ENCODE measurements at places on chromosomes 3 and 15.

GRCh38 chr3:143972505-143973258 lies 1.1 kb downstream of the DIPK2A start:
- DNase-seq, result peak; percentile 63

DNA sequence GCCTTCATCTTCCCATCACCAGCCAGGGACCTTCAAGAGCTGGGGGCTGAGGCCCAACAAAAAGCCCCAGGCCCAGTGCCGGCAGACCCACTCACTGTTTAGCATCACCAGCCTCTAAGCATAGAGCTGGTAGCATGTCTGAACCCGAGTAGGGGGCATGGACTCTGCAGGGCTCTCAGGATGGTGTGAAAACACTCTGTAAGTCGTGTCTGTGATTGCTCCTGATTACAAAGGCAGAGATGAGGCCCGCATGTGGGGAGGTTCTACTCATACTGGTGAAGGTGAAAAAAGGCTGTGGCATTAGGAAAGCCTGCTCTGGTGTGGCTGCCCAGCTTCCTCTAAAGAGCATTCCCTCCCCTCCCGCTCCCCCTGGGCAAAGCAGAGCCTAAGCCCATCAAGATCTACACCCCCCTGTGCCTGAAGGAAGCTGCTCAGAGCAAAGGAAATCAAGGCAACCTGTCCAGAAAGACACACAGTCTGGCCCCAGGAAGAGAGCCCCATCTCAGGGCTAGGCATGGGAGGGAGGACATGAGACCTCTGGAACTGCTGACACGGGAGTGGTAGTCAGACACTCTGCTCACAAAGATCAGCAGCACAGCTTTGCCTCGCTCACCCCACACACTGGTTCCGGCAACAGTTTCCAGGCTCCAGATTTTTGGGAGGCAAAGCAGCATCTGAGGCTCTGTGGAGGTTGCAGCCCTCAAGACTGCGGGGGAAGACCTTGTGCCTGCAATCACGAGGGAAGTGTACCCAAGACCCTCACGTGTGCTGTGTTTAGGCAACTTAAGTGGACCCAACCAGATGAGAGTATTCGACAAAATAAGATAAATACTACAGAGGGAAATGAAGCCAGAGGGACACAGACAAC lies 36.7 kb downstream of the CCDC12 start:
- no peak for DNase-seq

- DNase-seq, result no peak
Measured at GRCh38 chr3:178393824-178394223, 142.4 kb upstream of the KCNMB2 start.

DNA sequence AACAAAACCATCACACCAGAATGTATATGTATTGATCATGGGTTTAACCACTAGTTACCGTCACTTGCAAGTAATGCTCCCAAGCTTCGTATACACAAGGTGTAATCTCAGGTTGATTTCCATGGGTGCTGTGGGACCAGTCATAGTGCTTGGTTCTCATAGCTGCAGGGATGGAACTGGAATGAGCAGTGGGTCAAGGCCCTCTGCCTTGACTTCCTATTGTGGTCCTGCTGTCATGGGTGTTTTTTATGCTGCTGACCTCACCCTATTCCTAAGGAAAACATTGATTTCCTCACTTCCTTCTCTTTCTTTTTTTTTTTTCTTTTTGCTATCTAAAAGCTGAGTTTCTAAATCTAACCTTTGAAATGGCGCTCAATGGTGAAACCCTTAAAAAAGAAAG lies 325.6 kb upstream of the RASGRP1 start:
- DNase-seq, result no peak

DNA sequence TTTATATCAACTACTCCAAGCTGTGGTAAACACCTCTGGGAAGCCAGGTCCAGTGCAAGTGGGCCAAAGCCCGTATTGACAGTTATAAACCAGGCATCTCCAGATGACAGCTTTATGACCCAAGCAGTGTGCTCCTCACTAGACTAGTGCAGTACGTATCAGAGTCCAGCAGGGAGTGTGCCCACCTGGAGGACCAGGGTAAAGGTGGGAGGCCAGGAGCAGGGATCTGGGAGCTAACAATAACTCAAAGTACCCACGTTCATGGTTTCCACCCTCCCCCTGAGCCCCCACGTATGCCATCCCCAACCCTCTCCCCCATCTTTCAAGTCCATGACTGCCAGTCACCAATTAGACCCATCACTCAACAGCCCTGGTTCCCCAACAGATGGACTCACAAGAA lies 27.0 kb upstream of the ALDH1A3 start:
- DNase-seq, result no peak

DNA sequence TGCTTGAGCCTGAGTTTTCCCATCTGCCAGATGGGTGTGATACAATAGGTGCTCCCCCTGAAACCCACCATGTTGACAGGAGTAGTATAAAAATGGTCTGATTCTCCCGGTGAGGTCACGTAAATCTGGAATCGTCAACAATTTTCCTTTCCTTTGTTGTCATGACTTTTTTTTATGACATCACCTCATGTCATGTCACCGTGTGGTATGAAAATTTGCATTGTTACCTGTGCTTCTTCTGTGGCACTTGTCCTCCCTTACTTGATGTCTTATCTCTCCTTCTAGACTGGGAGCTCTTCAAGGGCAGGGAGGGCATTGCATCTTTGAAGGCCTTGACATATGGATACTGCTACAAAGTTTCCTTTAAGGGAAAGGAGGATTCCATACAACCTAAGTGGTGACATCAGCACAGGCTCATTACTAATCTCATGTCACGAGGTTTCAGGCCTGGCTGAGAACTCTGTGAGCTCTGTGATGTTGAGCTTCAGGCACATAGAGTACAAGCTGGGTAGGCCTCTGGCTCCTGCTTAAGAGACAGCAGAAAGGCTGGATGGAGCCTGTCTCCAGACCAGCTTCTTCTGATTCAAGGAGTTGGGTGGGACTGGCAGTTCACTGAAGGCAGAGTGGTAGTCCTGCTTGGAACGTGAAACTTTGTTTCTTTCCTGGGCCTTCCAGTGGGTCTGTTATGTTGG lies 66.3 kb downstream of the LPP start:
- DNase-seq, result no peak

- DNase-seq, result peak; percentile 58
Measured at GRCh38 chr15:82530606-82531379, 9.5 kb downstream of the RPS17 start.

DNA sequence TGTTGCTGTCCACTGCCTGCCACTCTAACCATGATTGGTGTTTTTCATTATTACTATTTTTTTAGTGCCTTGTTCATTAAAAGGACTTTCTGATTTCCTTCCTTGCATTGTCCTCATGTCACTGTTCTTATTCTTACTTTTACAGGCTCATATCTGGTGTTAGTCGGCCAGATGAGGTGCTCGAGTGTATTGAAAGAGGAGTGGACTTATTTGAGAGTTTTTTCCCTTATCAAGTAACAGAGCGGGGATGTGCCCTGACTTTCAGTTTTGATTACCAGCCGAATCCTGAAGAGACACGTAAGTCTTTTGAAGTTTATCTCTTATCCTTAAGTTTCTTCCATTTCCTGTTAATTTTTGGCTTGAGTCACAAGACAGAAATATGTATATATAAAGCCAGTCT lies 23.2 kb downstream of the QTRT2 start:
- no peak for DNase-seq

DNA sequence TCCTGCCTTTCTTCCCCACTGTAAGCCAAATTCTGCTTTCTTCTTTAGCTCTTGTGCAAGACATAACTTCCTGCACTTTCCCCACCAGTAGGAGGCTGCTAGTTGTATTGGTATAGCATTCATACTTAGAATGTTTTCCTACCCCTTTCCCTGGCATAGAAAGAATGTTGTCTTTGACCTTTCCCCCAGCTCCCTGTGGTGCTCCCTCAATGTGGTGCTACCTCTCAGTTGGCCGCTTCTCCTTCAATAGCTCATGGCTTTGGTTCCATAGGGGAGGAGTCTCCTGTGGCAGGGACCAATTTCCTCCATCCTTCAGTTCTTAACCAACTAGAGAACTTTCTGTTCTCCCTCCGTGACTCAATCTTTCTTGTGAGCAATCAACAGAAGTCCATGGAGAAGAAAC lies 67.5 kb upstream of the AKAP13 start:
- no peak for DNase-seq

GRCh38 chr3:169199283-169199682 lies 464.2 kb downstream of the MECOM start:
- DNase-seq, result no peak

DNA sequence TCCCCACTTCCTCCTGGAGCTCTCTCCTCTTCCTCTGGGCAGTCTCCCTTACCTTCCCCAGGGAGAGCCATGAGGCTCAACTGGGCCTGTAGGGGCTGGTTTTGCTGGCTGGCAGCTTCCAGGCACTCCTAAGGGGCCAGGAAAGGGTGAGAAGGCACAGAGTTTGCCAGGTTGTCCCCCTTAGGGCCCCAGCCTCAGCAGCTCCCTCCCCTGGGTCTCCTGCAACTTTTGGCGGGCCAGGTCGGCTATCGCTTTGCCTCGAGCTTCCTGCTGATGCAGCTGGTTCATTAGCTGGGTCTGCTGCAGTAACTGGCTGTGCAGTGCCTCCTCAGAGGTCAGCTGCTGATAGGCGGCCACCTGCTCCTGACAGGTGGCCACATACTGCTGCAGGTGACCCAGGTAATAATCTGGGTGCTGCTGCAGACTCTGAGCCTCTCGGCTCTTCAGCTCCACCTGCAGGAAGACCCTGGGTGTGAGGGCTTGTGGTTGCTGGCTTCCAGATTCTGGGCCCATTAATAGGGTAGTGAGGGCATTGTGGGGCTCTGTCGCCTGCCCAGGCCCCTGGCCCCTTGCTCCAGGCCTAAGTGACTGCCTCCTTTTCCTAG lies 29.7 kb upstream of the OR4F6 start:
- DNase-seq, result no peak

Measured in activated CD4-positive, alpha-beta T cell treated with anti-CD3 and anti-CD28 coated beads for 4 hours (primary cell).